CD8-positive, alpha-beta memory T cell (primary cell): ENCODE measurements at places on chromosomes 5 and 9.

DNA sequence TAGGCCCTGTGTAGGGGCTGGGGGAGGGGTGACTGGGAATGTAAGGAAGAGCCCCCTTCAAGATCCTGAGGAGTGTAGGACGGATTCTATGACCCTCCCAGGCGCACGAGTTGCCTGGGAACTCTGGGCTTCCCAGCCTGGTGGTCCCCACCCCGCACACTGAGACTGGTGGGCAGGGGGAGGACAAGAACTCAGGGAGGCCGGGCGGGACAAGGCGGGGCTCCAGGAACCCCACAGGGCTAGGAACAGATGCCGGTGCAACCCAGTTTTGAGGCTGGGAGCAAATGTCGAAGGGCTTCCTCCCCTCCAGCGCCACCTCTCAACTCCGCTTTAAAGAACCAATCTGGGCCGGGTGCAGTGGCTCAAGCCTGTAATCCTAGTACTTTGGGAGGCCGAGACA lies 1.3 kb upstream of the VDAC1 start:
- DNase-seq = no peak

DNA sequence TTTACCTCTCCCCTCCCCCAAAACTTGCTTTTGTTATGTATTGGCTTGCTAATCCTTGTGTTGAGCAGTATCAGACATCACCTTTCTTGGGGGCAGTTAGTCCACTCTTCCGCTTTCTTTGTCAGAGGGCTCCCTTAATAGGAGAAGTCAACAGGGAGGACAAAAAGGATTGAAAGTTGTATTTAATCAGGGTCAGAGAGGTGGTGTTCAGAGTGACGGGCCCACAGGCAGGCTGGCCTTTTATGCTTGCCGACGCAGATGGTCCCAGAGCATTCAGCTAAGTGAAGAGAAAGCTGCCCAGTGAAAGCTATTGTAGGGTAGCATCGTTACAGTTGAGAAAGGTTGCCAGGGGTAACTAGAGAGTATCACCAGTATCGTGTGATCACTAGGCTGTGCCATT lies 131.1 kb downstream of the ZCCHC7 start:
- DNase-seq = no peak

DNA sequence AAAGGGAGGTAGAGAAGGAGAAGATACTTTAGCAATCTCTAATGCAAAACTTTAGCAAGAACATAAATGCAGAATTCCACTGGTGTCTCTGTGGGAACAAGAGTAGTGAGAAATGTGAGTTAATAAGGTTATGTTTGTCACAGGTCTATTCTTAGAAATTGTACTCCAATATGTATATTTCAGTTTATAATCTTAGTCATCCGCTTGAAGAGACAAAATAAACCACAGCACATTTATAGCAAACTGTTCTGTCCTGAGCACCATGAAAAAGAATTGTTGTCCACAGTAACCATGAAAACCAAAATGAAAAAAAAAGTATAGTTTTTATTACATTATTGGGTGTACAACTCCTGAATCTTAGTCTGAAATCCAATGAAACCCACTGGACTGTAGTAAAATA lies 93.6 kb upstream of the TSLP start:
- DNase-seq = no peak

GRCh38 chr9:93173365-93174051 lies 10.4 kb upstream of the WNK2 start:
- DNase-seq = no peak

- DNase-seq = no peak
Measured at GRCh38 chr9:89036383-89036782, 45.1 kb downstream of the S1PR3 start.

- DNase-seq = no peak
Measured at GRCh38 chr9:117014061-117014460, 327.0 kb downstream of the TRIM32 start.

DNA sequence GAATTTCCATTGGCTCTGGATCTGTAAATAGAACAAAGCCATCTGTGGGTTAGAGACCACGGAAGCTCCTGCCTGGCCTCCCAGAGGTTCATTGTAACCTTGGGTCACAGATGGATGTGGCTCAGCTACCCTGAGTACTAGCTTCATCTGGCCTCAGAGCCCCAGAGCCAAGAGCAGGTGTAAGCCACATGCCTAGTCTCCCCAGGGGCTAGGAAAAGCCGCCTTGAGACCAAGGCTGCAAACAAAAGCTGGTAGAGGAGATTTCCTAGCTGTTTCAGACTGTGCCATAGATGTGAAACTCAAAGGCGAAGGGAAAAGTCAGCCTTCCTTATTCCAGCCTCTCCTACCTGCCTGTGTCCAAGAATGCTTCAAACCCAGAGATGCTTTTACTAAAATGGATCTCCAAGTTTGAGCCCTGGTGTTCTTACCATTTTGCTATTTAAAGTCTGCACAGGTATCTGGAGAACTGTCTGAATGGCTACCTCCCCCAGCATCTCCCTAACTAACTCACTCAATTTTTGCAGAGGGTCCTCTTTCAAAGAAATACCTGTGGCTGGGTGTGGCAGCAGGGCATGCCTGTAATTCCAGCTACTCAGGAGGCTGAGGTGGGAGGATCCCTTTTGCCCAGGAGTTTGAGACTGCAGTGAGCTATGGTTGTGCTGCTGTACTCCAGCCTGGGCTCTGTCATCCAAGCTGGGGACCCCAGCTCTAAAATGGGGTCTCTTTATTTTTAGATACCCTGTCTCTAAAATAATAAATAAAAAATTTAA lies 42.3 kb upstream of the MAP1B start:
- DNase-seq = no peak
